ENCODE measurements at places on chromosomes 2 and 18.

DNA sequence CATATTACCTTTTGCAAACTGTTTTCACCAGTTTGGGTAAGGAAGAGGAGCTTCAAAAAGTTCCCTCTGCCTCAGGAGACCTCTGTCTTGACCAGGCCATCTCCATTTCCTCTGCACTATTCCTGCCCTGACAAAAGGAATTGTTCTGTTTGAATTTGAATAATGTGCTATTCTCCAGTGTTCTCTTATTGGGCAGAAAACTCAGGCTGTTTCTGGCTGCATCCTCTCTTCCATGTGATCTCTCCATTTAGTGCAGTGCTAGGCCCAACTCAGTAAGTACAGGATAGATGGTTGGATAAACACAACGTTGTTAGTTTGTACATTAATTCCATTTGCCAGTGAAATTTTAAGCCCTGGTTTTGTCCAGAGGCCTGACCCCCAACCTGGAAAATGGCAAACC is 102.2 kb upstream of the CELF4 start:
- no peak for DNase-seq

DNA sequence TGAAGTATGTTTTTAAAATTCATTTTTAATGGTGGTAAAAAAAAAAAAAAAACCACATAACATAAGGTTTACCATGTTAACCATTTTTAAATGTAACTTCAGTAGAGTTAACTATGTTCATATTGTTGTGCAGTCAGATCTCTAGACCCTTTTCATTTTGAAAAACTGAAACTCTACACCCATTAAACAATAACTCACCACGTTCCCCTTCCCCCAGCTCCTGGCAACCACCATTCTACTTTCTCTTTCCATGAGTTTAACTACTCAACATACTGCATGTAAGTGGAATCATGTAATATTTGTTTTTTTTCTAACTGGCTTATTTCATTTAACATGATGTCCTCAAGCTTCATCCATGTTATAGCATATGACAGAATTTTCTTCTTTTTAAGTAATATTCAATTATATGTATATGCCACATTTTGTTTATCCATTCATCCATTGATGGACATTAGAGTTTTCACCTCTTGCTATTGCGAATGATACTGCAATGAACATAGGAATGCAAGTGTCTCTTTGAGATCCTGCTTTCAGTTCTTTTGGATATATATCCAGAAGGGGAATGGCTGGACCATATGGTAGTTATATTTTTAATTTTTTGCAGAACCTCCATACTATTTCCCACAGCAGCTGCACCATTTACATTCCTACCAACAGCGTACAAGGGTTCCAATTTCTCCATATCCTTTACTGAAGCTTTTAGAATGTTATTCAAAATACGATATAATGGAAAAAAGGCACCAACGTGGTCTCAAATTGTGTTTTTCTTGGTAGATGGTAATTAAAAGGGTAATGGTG is 91.0 kb downstream of the SPTBN1 start:
- DNase-seq: no peak

DNA sequence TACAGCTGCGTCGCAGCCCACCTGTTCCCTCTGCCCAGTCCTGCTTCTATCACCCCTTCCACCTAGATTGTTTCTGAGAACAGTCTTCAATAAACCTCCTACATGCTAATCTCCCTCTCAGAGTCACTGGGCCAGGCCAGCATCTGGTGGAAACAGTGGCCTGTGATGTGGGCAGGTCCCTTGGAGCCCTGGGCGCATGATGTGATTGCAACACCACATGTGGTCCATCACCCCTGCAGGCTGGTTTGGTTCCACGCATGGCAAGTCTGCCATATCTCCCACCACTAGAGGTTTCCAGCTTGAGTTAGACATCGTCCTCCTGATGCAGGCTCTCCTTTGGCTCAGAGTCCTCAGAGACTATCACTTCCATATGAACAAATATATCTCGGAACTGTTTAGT is 83.5 kb downstream of the PRKCE start:
- DNase-seq: no peak

GRCh38 chr18:26631135-26631534 is 82.8 kb upstream of the KCTD1 start:
- DNase-seq: no peak

- DNase-seq: no peak
Observed at GRCh38 chr18:46158499-46158898, 54.3 kb downstream of the HAUS1 start.

- DNase-seq: no peak
Observed at GRCh38 chr2:117555965-117556364, 258.5 kb upstream of the DDX18 start.

DNA sequence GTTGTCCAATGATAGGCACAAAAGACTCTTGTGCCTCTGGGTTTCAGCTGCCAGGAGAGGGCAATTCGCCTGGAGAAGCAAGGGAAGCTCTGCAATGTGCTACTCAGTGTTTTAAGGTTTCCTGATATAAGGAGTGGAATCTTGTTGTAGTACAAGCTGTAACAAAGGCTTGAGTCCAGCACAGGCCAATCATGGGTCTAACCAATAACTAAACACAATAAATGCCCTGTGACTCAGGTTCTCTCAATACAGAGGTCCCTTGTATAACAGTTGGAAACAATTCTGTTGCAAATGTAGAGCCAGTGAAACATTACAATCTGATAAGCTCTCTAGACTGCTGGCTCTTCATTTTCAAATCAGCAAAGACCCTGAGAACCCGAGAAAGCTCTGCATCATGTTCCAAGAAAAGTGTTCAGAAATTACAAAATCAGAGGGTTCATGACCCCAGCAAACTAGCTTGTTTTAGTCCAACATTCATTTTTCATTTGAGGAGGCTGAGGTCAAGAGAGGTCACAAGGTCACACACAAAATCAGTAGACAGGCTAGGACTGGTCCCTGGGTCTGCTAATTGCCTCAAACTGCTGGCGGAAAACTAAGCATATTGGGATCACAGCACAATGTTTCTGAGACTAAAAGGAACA is 59.0 kb upstream of the DNMT3A start:
- no peak for DNase-seq

GRCh38 chr18:23977719-23978483 is 36.7 kb upstream of the TTC39C start:
- DNase-seq: no peak

- no peak for DNase-seq
Observed at GRCh38 chr2:69789772-69790600, 39.5 kb upstream of the GMCL1 start.

DNA sequence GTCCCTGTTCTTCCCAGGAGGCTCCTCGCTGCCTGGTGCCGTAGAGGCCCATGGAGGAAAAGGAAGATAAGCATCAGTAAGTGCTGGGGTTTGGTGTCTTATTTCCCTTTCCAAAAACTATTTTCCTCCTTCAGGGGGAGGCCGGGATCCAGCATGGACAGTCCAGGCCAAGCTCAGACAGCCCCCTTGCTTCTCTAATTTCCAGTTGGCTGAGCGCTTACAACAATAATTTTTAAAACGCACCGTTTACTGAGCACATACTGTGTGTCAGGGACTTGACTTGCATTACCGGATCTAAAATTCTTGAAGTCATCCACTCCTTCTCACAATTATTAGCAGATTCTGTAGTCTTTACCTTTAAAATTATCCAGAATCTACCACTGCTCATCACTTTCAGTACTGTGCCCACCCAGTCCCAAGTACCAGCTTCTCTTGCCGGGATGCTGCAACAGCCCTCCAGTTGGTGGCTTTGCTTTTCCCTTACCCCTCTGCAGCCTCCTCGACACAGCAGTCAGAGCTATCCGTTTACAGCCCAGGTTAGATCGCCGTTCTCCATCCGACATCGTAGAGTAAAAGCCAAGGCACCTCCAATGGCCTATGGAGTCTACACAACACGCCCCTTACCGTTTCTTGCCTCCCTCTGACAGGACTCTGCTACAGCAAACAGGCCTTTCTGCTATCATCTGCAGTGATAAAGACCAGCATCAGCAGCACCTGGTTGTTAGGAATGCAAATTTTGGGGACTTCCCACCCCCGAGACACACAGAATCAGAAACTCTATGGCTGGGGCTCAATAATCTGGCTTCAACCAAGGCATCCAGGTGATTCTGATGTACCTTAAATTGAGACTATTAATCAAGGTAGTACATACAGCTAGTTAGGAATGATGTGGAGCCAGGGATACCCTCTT is 75.2 kb upstream of the TSPYL6 start:
- no peak for DNase-seq

- no peak for DNase-seq
Observed at GRCh38 chr2:72937356-72937669, 20.0 kb downstream of the EMX1 start.

DNA sequence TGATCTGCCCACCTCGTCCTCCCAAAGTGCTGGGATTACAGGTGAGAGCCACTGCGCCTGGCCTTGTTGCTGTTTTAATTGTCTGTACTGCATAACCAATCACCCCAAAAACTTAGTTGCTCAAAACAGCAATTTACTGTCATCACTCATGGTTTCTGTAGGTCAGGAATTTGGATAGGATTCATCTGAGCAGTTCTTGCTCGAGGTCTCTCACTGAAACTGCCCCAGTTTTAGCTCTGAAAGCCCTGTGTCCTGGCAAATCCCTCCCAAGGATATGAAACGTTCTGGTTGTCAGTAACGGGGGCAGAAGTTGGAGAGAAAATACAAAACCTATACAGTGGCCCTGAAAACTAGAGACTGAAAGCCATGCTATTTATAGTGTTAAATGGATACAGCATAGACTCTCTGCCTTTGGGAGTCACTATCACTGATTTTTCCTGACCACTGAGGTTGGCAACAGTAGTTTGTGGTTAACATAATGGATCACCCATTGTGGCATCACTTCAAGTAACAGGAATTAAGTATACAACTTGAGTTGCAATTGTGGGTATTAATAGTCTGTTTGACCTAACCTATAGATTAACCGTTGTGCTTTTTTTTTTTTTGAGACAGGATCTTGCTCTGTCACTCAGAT is 27.2 kb upstream of the ERICH2 start:
- DNase-seq: no peak

DNA sequence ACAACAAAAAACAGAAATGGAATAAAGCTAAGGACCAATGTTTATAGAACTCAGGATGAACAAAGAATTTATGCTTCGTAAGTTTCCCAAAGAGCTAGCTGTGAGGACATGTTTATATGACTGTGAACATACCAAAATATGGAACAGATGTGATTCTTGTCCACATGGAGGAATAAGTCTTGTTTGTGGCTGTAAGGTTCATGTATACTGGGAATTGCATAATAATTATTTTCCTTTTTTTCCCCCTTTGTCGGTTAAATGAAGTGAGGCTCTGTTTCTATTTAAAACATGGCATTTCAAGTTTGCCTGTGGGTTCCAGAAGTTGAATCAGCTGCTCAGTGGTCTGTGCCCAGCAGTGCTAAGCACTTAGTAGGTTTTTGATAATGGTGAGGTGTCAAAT is 108.1 kb downstream of the FHOD3 start:
- DNase-seq: no peak

GRCh38 chr2:49973917-49974368 is 819.6 kb upstream of the FSHR start:
- DNase-seq: no peak

DNA sequence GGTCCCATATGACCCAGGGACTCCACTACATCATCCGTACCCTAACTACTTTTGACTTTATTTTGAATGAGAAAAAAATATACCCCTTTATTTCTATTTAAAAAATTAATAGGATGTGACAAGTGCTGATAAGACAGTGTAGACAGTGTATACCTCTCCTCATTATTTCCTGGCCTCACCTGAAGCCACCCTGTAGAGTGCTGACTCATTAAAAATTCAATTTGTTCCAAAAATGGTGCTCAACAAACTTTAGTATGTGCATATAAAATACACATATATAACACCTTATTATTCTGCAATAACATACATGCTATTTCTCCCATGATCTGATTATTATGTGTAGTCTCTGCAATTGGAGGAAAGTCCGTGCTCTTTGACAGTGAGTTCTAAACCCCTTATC is 20.8 kb downstream of the NOL4 start:
- DNase-seq: no peak

DNA sequence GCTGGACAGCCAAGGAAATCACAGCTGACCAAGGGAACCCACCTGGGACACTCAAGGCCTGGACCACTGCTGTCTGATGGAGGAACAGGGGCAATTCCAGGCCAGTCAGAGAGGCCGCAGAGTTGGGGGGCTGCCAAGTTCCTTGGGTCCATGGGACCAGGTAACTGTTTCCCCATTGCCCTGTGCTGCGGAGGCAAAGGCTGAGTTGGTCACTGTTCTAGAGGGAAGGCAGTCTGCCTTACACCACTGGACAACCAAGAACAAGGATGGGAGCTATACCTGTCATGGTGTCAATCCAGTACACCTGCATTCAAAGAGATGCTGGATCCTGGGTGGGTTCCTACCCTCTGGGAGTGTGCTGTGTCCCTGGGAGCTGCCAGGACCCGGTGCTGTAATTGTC is 9.6 kb upstream of the SP140L start:
- DNase-seq: no peak

DNA sequence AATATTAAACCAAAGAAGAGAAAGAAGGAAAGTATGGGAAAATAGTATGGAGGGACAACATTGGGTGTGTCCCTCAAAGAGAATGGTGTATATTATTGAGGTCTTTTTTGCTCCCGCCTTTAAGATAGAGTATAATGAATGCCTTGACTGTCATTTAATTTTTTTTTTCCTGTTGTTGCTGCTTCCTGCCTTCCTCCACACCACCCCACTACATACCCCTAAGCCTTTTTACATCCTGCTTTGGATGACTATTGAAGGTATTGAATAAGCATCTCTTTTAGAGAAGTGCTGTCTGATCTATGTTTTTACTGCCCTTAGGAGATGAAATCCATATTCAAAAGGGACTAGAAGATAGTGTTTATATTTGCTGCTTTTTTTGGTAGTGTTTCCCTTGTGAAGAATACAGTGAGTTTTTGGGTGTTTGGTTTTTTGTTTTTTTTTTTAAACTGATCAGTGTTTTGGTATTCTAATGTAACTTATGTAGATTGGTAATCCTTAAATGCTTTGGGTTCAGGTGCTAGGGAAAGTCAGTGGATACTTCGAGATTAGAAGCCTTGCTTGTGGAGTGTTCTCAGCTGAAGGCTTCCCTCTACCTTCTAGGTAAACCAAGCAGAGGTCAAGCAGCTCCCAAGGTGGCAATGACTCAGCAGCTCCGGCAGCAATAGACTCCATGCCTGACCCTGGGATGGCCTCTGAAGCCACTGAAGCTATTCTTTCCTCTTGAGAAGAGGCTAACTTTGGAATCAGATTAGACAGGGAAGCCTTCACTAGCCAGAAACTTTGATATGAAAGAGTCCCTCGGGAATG is 5.0 kb downstream of the FZD7 start:
- no peak for DNase-seq

GRCh38 chr2:237972211-237972610 is 5.4 kb downstream of the UBE2F start:
- DNase-seq: no peak

DNA sequence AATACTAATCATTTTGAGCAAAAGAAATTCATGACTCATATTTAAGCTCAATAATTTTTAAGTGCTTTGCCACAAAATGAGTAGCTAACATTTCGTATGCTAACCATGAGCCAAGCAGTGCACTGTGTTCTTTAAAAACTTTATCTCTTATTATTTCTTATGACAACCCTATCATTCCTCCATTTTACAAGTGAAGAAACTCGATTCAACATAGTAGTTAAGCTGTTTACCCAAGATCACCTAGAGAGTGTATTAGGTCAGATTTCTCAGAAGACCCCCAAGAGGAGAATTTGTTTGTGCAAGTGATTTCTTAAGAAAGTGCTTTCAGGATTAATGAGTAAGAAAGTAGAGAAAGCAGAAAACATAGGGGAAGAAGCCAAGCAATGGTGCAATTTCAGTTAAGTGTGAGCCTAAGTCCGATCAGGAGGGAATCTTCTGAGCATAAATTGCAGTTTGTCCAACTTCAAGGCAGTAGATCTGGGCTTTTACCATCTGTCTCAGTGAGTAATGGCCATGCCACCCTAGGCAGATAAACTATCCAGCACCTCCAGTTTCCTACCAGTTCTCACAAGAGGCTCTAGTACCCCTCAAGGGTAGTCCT is 202.7 kb downstream of the SCG2 start:
- no peak for DNase-seq
